ENCODE measurements at places on chromosomes 1 and 21.

DNA sequence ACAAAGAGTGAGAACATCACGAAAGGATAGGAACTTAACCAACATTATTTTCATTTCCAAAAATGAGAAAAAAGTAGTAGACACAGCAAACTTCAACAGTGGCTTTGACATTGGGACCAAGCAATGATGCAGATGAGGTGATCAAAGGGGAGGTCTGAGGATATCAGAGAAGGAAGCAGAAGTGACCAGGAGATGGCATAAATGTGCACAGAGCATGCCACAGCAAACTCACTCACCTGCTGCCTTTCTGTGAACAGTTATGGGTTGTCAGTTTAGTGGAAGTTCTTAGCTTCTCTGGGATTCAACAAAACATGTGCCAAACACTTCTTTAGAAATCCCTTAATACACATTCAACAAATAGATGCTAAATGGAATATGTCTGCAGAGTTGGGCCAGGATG lies 290.1 kb downstream of the PLPP3 start:
- DNase-seq: no peak

DNA sequence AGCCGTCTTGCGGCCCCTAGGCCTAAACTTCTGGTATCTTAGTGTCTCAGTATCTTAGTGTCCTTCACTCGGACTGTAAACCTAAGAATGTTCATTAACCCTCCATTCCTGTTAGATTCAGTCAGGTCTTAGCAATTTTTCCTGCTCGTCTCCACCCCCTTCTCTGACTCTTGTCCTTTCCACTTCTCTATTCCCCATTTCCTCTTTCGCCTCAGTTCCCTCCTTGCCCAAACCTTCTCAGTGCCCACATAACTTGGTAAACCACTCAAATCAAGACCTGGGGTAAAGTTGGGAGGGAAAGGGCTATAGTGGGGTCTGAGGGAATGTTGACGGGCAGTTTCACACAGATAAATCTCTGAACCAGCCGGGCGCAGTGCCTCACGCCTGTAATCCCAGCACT lies 726 bp upstream of the FCER1G start:
- DNase-seq: no peak

DNA sequence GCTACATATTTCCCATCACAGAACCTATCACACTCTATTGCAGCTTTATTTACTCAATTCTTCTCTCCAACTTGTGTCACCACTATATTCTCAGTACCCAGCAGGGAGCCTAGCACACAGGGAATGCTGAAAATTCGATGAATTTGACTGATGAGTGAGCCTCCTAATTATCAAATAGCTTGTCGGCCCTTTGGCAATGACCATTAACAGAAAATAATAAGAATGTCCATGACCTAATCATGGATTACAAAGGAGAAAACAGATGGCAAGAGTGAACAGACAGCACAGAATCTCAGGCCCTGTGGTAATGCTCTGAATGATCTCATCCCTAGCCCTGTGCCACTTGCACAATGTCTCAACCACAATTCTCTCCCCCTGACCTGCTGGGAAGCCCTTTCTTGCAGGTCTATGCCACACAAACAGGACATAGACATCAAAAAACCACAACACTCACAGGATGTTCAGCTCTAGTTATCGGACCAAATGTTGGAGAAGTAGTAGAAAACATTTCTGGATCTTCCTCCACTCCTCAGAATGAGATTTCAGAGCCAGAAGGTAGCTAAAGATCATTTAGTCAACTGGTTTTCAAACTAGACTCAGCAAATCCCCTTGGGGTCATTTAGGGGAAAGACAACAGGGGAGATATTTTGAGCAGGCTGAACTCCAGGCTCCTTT lies 68.4 kb downstream of the LUZP1 start:
- DNase-seq: peak; percentile 81

DNA sequence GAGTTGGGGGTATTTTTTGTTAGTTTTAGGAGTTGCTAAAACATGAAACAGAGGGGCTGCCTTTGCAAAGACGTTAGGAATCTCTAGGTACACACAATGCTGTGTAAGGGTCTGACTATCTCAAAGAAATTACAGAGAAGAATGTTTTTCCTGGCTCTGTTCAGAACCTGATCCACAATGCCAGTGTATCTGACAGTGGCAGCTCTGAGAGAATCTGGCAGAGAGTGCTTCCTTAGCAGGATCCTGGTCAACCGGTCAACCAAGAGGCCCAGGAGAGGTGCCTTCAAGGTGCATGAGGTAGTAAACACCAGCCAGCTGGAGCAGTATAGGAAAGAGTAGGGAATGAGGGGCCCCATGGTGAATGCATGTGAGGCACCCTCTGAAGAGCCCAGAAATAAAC lies 40.9 kb upstream of the RGS1 start:
- DNase-seq: no peak

- DNase-seq: no peak
These were observed 134.3 kb upstream of the ZBTB40 start for GRCh38 chr1:22317231-22317919.

DNA sequence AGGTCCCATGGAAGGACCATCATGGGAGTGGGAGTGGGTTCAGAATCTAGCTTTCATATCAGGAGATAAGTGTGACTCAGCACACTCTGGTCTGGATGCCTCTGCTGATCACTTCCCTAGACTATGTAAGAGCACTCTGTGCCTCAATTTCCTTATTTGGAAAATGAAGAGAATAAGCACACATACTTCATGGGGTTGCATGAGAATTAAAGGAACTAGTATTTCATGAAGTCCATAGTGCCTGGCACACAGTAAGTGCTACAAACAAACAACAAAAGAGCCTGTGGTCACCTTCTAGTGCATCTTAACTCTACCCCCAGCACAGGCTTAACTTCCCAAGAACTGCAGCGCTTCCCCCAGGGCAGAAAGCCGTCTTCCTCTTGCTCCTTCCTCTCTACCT lies 9.6 kb upstream of the IL20 start:
- no peak for DNase-seq
